ENCODE measurements at places on chromosomes 4 and X.
A peak's percentile ranks its signal among the peaks of the same experiment; 100 is the strongest.

- no peak for DNase-seq
Measured at GRCh38 chrX:111309083-111309482, 38.8 kb upstream of the CAPN6 start.

GRCh38 chr4:20085156-20085555, 166.5 kb upstream of the SLIT2 start:
- peak; percentile 16 for DNase-seq

GRCh38 chr4:82747686-82748575, 50.7 kb downstream of the SCD5 start:
- peak; percentile 46 for DNase-seq

- no peak for DNase-seq
Measured at GRCh38 chr4:151887816-151888180, 127.0 kb upstream of the GATB start.

DNA sequence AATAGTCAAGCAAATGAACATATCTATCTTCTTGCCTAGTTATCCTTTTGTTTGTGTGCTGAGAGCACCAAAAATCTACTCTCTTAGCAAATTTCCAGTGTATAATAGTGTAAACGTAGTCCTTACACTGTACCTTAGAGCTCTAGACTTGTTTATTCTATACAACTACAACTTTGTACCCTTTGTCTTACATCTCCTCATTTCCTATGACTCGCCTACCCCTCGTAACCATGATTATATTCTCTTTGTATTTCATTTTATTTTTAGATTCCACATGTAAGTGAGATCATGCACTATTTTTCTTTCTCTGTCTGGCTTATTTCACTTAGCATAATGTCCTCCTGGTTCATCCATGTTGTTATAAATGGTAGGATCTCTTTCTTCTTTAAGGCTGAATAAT, 37.6 kb downstream of the MAGEB5 start:
- no peak for DNase-seq

GRCh38 chr4:27046851-27047250, 186.2 kb downstream of the STIM2 start:
- DNase-seq = no peak

GRCh38 chr4:21320034-21320433, 619.8 kb downstream of the PACRGL start:
- DNase-seq = no peak

GRCh38 chr4:13399257-13399656, 84.9 kb downstream of the RAB28 start:
- DNase-seq = peak; percentile 13

GRCh38 chrX:150897421-150898320, 797 bp downstream of the CD99L2 start:
- peak; percentile 23 for DNase-seq

DNA sequence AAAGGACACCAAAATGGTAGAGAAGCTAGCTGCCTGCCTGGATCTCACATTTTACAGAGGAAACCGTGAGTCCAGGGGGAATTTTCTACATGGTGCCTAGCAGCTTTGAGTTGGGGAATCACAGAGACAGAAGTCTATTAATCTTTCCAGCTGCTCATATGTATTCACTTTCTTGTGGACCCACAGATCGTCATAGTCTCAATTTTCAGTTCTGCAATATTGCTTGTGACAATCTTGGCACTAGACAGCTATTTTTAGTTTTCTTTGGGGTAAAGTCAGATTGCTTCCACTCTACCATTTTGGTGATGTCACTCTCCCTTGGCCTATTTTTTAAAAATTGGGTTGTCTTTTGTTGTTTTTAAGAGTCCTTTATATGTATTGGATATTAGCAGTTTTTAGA, 233.4 kb upstream of the STK26 start:
- no peak for DNase-seq

DNA sequence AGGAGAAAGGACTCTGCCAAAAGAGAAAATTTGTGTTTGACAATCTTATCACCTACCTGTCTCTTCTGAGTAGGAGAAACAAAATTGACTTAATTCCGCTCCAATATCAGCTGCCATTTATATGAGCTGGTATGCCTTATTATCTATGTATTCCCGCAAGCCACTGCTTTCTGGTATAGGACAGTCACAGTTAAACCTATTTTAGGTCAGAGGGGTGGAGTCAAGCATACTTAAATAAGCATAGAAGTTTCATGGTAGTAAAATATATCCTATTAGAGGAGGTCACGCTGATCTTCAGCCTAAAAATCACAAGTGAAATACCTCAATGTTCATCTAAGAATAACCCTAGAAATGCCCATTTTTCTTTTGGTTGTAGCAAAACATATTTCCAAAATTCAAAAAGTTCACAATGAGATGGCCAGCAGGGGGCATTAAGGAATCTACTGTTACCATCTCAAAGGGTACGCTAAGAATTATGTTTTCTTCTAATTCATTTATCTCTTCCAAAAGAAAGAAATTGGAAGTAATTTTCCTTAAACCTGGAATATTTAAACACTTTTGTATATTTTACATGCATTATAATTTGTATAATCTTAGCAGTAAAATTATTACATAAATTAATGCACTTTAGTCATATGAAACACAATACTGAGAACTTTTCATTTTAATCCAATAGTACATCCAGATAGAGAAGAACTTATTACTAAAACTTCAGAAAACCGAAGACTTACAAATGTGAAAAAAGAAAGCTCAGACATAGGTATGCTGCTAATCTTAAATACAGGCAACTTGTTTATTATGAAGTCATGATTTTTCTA, 10.5 kb downstream of the PPAT start:
- DNase-seq = peak; percentile 43

DNA sequence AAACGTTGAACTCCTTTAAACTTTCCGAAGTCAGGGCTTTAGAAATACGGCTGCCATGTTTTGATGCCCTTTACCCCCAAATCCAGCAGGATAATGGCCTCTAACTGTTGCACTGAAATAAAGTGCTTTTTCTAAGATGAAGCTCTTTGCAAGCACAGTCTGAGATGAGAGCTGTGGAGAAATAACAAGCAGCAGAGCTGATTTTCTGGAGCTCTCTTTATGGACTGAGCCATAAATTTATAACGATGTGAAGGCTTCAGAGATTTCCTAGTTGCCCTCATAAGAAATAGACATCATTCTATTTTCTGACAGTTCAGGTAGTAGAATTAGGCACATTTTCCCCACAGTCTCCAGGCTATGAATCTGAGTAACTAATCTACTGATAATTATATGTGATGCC, 567.3 kb downstream of the PDHA2 start:
- DNase-seq = no peak

DNA sequence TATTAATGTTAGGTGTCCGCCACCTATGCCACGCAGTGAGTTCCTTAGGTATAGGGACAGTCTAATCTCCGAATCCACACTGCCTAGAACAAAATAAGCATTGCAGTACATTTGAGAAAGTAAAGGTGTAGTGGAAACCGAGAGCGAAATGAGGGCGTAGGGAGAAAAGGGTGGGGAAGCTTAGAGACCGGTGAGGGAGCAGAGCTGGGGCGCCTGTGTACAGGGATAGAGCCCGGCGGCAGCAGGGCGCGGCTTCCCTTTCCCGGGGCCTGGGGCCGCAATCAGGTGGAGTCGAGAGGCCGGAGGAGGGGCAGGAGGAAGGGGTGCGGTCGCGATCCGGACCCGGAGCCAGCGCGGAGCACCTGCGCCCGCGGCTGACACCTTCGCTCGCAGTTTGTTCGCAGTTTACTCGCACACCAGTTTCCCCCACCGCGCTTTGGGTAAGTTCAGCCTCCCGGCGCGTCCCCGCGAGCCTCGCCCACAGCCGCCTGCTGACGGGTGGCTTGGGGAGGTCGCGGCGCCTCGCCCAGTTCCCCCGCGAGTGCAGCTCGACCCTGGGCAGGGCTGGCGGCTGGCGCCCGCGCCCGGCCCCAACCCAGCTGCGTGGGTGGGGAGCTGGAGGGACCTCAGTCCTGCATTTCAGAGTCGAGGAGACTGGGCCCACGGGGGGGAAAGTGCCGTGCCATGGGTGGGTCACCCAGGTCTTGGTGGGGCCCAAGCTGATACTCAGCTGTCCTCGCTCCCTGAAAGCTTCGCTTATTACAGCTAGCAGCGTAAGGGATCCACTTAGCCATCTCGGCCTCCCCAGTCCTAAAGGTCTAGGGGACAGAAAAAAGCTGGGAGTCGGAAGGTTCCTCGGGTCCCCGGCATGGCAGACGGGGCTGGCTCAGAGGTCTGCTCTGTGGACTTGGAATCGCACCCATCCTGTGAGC, at the start of gene ANXA3:
Gene ANXA3 (plus strand): TSS at position 351 of the 932 bp plus-strand sequence. CDS start 2,704 bp downstream, outside the sequence.
- no peak for DNase-seq

DNA sequence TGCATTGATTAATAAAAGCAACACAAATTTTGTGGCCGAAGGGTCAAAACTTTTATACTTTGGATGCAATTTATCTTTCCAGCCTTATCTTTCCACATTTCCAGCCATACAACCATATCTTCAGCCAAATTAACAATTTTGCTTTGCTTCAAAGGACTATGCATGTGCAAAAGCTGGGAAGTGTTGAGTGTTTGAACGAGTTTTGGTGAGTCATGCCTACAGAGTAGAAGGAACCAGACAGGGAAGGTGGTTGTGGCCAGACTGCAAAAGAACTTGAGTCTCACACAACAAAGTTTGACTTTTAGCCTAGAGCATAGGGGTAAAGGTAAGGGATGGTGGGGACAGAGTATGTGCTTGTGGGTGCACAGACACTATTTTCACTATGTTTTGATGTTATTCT, 53.0 kb upstream of the GABRA2 start:
- DNase-seq = no peak

GRCh38 chr4:52959541-52959940, 97.4 kb downstream of the RASL11B start:
- peak; percentile 90 for DNase-seq

DNA sequence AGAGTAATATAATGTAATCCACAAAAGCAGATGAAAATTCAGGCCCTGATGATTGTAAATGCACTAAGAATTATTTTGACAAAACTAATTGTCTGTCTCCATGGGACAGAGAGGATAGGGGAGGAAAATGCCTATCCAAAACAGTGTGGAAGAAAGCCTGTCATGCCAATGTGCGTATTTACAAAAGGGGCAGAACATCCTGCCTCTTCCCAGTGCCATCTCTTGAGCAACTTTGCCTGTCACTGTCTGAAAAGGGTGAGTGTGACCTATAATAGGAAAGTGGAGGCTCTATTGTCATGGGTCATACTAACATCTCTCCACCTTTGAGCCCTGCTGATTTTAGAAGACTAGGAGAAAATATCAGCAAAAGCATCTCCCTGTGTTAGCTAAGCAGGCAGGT, 264.1 kb downstream of the UNC5C start:
- DNase-seq = no peak
